GM12891 (cell line): ENCODE measurements at places on chromosomes 13 and 19.

- no peak for DNase-seq
Observed at GRCh38 chr13:27038323-27038722, 133.3 kb downstream of the USP12 start.

GRCh38 chr13:27962128-27962841 lies 6.8 kb downstream of the CDX2 start:
- DNase-seq = no peak

DNA sequence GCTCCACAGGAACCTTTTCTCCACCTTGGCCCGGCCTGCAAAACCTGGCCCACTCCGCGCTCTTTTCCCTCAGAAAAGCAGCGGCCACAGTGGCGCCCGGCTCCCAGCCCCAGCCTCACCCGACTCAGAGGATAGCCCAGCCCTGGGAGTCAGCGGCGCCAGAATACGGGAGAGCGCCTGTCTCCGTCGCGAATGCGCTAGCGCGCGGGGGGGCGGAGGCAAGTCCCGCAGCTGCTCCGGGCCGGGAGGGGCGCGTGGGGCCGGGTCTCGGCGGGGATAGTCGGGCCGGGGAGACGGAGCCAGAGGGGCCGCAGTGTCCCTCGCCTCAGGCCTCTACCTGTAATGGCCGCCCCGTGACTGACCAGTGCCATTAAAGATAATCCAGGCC lies at the start of gene ZFP30:
ZFP30 (minus strand) TSS at position 165 of the 388 bp plus-strand sequence. CDS start 7,643 bp downstream, outside the sequence.
- peak; percentile 53 for DNase-seq

DNA sequence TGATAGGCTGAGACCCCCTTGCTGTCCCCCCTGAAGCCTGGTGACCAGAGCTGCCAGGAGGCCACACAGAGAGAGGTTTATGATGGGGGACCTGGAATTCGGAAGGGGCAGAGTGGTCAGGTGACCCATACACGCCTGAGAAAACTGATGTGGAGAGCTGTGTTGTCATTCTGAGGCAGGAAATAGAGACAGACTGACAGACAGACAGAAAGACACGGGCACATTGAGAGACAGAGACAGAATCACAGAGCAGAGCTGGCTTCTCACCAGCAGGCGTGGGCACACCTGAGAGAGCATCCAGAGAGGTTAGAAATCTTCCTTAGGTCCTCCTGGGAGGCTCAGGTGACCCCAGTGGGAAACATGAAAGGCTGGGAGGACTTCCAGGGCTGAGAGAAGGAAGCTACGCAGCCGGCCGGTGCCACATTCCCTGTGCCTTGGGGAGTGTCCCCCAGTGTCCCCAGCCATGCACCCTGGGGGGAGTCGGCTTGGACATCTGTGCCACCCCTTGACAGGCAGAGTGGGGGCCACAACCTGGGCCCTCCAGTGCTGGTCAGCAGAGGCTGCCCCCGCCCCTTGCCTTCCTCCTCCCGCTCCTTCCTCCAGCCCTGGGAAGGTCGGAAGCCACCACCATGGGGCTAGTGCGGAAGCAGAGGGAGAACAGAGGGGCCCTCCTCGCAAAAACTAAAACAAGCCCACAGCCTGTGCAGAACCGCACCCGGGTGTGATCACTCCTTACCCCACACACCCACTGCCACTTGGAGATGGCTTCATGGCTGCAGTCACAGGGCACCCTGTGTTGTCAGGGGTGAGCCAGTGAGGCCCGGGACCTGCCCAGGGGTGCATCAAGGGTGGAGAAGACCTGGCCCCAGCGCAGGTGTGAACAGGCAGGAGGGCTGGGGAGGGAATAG lies 2.2 kb downstream of the FFAR1 start:
- DNase-seq = no peak

DNA sequence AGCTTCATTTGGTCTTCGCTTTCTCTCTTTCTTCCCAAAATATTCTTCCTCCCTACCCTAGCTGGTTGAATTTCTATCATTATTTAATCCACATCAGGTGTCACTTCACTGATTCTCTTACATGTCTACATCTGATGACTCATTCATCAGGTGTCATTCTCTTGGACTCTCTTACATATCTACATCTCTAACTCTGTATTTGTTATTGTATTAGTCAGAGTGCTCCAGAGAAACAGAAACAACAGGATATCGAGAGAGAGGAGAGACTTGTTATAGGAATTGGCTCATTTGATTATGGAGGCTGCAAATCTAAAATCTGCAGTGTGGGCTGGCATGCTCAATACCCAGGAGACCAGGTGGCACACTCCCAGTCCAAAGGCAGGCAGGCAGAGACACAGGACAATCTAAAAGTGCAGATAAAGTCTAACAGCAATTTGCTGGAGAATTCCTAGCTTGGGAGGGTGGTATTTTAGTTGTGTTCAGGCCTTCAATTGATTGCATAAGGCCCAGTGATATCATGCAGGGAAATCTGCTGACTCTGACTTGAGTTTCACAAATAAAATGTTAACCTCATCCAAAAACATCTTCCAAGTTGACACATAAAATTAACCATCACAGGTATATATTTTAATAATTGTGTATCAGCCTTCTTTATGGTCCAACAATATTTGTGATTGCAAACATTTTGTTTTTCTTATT lies 541.4 kb upstream of the SLITRK5 start:
- no peak for DNase-seq

DNA sequence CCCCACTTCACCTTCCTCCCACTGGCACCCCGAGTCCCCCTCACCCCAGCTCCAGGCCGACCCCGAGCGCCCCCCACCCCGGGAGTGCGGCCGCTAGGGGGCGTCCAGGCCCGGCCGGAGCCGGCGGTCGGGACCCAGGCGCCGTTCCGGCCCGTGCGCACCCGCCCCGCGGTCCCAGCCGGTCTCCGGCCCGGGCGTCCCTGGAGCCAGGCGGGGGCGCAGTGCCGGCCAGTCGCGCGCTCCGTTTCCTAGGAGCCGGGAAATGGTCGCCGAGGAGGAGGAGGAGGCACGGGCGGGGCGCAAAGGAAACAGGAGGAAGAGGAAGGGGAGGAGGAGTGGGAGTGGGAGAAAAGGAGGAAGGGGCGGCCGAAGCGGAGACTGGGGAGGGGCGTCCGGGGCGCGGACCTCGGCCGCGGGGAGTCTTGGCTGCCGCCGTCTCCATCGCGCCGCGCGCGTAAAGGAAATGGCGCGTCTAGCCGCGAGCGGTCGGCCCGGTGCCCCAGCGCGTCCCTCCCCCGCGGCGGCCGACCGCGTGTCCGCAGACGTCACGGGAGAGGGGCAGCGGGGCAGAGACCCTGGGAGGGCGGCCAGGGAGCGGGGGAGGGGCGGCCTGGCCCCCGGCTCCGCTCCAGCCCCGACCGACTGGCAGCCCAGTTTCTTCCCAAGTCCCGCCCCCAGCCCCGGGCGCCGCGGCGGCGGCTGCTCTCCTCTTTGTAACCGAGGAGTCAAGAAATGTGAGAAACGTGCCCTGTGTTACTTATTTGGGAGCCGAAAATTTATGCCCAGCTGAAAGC lies 1.1 kb upstream of the KCTD15 start:
- DNase-seq = peak; percentile 81

DNA sequence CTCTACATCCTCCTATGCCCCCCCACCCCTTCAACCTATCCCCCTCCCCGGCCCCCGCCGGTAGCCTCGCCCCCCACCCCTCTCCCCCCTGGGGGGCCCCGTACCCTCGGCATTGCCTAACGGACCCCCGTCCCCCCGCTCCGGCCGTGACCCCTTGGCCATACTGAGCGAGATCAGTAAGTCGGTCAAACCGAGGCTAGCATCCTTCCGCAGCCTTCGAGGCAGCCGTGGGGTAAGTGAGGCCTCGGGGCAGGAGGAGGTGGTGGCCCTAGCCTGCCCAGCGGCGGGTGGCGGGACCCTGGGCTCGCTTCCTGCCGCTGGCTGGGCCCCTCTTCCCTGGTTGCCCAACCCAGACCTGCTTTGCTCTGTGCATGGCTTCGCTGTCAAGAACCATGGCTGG lies 6.5 kb downstream of the TRIP10 start:
- no peak for DNase-seq

- no peak for DNase-seq
Observed at GRCh38 chr13:111123221-111123620, 8.1 kb downstream of the ARHGEF7 start.

DNA sequence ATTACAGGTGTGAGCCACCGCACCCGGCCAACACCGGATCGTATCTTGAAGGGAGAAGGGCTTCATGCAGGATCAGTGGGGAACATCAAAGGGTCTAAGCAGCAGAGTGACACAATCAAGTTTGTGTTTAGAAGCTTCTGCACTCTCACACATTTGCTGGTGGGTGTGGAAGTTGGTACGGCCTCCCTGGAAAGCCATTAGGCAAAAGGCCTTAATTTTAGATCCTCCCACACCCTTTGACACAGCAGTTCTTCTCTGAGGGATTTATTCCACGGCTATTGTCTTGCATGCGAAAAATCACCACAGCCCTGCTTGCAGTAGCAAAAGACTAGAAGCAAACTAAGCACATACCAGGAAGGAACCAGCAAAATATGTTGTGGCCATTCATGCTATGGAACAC lies 18.3 kb upstream of the SLC1A5 start:
- DNase-seq = no peak

DNA sequence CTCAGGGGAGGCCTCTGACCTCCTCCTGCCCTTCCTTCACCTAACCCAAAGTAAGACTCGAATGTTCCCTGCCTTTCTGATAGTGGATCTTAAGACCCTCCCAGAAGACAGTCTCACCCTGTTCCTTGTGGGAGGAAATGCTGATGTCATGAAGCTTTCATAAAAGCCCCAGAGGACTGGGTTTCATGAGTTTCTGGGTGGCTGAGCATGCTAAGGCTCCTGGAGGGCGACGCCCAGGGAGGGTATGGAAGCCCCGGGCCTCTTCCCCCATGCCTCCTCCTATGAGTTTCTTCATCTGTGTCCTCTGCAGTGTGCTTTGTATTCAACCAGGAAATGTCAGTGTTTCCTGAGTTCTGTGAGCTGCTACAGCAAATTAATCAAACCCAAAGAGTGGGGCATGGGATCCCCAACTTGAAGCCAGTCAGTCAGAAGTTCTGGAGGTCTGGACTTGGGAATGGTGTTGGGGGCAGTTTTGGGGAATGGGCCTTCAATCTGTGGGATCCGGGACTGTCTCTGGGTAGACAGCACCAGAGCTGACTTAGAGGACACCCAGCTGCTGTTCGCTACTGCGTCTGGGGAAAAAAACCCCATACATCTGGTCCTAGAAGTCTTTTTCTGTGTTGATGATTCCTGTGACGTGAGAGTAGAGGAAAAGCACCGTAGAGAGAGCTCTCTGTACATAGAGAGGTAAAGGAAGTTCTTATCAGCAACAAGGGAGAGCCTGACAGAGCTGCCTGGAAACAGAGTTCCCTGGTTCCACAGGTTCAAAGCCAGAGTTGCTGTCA lies 2.0 kb upstream of the LILRB2 start:
- no peak for DNase-seq

GRCh38 chr13:28978574-28978973 lies 158.4 kb downstream of the MTUS2 start:
- no peak for DNase-seq

DNA sequence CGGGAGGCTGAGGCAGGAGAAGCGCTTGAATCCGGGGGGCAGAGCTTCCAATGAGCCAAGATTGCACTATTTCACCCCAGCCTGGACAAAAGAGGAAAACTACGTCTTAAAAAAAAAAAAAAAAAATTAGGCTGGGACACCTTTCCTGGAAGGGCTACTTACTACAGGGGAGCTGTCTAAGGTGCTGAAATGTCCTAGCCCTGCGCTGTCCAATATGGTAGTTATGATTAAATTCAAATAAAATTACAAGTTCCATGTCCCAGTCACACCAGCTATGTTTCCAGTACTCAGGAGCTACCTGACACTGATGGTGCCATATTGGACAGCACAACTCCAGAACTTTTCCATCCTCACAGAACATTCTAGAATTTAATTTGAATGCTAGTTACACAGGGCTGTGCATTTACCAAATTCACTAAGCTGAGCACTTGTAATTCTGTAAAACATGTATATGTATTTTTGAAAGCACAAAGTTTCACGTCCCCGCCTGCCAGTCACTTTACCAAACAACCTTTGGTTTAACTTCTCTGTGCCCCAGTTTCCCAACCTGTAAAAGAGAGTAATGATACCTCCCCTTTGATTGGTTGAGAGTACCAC lies 9.2 kb upstream of the ZSCAN22 start:
- no peak for DNase-seq

GRCh38 chr19:41427647-41428480 lies 690 bp upstream of the B3GNT8 start:
- DNase-seq = no peak

- DNase-seq = no peak
Observed at GRCh38 chr13:53126841-53127245, 98.2 kb downstream of the OLFM4 start.

DNA sequence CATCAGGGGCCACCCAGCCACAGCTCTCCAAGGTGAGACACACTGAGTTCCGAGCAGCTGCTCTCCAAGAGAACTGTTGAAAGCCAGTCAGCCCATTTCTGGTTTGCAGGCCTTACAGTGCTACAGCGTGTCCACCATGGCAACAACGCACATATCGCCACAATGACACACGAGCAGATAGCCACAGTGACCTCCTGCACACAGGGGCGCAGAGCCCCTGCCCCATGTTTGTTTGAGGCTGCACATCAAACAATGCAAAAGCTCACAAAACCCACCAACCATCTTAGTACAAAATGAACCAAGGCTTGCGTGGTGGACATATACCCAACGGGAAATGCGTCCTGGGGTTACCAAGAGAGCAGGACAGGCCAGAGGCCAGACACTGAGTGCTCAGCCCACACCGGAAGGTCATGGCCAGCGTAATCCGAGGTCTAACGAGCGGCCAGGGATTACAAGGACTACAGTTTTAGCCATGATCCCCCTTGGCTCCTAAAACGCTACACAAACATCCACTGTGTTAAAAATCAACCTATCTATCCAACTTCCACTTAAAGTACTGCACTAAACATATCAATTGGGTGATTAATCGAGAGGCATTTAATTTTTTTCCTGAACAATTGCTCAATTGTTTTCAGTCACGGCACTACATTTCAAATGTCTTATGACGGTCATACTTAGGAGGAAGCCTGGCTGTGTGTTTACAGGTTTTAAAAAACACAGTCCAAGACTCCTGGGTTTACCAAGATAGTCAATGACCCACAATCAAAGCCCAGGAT lies 56.0 kb downstream of the STK24 start:
- no peak for DNase-seq

DNA sequence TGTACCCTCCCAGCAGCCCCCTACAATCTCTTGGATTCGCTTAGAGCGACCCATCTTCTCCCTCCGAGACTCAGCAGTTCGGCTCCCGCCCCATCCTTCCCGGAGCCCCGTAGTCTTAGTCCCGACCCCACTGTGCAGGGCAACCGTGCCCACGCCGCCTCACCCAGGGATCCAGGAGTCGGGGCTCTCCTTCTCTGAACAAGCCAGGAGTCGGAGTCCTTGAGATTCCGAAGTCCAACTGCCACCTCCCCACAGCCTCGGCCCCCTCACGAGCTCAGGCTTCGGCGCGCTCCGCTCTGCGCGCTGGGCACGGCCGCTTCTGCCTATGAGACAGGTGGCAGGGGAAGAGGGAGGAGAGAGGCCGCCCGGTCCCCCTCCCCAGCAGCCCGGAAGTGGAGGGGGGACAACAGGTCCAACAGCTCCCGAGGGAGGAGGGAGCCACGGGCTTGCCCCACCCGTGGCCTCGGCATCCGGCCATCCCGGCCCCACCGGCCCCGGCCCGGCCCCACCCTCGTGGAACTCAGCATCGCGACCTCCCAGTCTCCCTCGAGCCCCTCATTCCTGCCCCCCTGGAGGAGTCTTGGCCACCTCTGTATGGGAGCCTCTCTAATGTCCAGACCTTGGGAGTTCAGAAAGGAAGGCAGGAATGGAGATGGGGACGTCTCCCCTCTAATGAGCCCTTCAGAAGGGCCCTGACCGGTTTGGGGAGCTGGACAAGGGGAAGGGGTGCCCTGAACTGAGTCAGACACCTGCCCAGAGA lies at the start of gene PHLDB3:
PHLDB3 (minus strand) TSS at position 321 of the 760 bp plus-strand sequence. CDS start 628 bp downstream, outside the sequence.
- DNase-seq = no peak

- no peak for DNase-seq
Observed at GRCh38 chr13:109517517-109517916, 268.9 kb downstream of the IRS2 start.

GRCh38 chr19:5586300-5587070 lies 18.7 kb upstream of the TINCR start:
- DNase-seq = no peak
